ENCODE measurements at places on chromosomes 7 and 10. TPM values are rescaled to one million over a fixed set of nuclear protein-coding genes. Genes with fewer than 3 reads are reported as not detected.

The SSBP1 gene
- total RNA-seq = 266 TPM

The KLHDC10 gene
- 16.8 TPM for total RNA-seq

The BEND7 gene
- total RNA-seq = not detected

The HPSE2 gene
- total RNA-seq = not detected

The OGDHL gene
- total RNA-seq = 0.89 TPM

The VSTM4 gene
- total RNA-seq = 0.50 TPM

The COL28A1 gene
- total RNA-seq = not detected

The CPN1 gene
- not detected for total RNA-seq

The LIPM gene
- not detected for total RNA-seq

The SEMA3C gene
- total RNA-seq = not detected

The BTBD16 gene
- not detected for total RNA-seq

The PRR15 gene
- not detected for total RNA-seq

The AGAP4 gene
- total RNA-seq = 20.8 TPM

The TMEM229A gene
- not detected for total RNA-seq

The DNMBP gene
- 1.3 TPM for total RNA-seq

The GTF2I gene
- 185 TPM for total RNA-seq

The SP8 gene
- not detected for total RNA-seq

The LRRC4 gene
- total RNA-seq = 2.2 TPM

The GNGT1 gene
- not detected for total RNA-seq

The IFIT3 gene
- total RNA-seq = 0.83 TPM

The HOXA6 gene
- not detected for total RNA-seq

The MEOX2 gene
- not detected for total RNA-seq

The COPS6 gene
- total RNA-seq = 109 TPM

The CALY gene
- not detected for total RNA-seq

The PRSS37 gene
- not detected for total RNA-seq

The GBX1 gene
- total RNA-seq = not detected

The RELN gene
- not detected for total RNA-seq

The CRYGN gene
- total RNA-seq = not detected

The ASIC3 gene
- 4.0 TPM for total RNA-seq

The OPN4 gene
- not detected for total RNA-seq

The NKX2-3 gene
- total RNA-seq = not detected

The OR13A1 gene
- not detected for total RNA-seq

The AKR1C8 gene
- not detected for total RNA-seq

The NPY4R2 gene
- total RNA-seq = not detected

The PIP gene
- not detected for total RNA-seq

Data from activated CD4-positive, alpha-beta T cell treated with anti-CD3 and anti-CD28 coated beads, Interleukin-2, amount 10 ng/mL, durations not matched to agents 24 days and 14 days (primary cell).